ENCODE measurements at places on chromosomes 16 and 17. TPM values are rescaled to one million over a fixed set of nuclear protein-coding genes. Genes with fewer than 3 reads are reported as not detected.

DNA sequence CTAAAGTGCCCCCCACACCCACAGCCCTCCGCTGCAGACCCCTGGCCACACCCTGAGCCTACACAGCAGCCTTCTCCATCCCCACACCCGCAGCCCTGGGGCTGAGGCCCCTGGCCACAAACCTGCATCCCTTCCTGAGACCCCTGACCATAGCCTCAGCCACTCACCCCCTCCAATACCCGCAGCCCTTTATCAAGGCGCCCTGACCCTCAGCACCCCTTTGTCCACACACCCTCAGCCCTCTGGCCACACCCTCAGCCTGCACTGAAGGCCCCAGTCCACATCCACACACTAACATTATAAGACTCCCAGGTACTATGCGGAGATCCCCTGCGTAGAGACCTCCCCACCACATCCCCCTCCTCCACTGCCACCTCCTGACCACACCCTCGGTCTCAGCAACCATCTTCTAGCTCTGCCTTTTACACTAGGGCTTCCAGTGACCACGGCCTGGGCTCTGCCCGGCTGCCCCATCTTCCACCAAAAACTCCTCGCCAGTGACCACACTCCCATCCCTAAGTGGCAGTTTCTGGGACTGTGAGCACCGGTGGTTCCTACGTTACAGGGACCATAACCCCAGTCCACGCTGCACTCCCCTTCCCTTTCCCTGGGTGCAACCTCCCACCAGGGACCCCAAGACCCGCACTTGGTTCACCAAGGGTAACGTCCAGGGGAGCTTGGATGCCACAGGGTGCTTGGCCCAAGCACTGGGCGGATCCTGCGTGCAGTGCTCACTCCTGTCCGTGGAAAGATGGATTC is 818 bp downstream of the TPPP3 start:
- DNase-seq: no peak

Gene ABCA6
- not detected for total RNA-seq

DNA sequence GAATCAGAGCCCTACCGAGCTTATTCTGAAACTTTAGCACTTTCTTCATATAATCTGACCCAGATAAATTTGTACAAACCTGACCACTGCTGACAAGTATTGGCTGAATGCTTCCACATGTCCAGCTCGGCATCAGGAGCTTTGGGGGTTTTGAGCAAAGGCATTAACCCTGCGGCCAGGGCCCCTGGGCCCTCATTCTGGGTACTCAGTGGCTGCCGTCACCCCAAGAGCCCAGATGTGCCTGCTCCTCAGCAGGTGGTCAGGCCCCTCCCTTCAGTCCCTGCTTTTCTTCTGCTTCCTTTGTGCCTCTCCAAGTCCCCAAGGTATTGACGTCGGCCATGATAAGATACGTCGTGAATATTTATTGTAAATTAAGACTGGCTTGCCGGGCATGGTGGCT is 47.3 kb upstream of the CHMP6 start:
- no peak for DNase-seq

GRCh38 chr16:2477327-2477726 is 2.4 kb downstream of the TBC1D24 start:
- DNase-seq: no peak

Data from H9 (cell line).